ENCODE measurements at places on chromosomes 13 and 19. TPM values are rescaled to one million over a fixed set of nuclear protein-coding genes. Genes with fewer than 3 reads are reported as not detected.

Gene EIF3K
- total RNA-seq: 257 TPM

Gene PDE4C
- total RNA-seq: 0.26 TPM

Gene ATP4A
- not detected for total RNA-seq

Gene ATXN8OS
- total RNA-seq: not detected

Gene NR2F6
- 35.2 TPM for total RNA-seq

Gene ZNF850
- 2.9 TPM for total RNA-seq

Gene MARK4
- total RNA-seq: 7.7 TPM

Gene B3GNT8
- total RNA-seq: not detected

Gene CCNA1
- total RNA-seq: 0.13 TPM
